Breast epithelium (tissue), 4 donors: ENCODE measurements at places on chromosomes 7 and 10. TPM values are rescaled to one million over a fixed set of nuclear protein-coding genes. Genes with fewer than 3 reads are reported as not detected.

Gene CHAT
- not detected for total RNA-seq

- no peak for DNase-seq
Measured at GRCh38 chr10:7478727-7479457, 68.1 kb upstream of the SFMBT2 start.

- DNase-seq: no peak
Measured at GRCh38 chr10:34861293-34862021, 46.4 kb upstream of the PARD3 start.

GRCh38 chr7:36227223-36227622 is 74.2 kb downstream of the EEPD1 start:
- DNase-seq: no peak

Gene SAMD9
- 7.9 TPM for total RNA-seq

DNA sequence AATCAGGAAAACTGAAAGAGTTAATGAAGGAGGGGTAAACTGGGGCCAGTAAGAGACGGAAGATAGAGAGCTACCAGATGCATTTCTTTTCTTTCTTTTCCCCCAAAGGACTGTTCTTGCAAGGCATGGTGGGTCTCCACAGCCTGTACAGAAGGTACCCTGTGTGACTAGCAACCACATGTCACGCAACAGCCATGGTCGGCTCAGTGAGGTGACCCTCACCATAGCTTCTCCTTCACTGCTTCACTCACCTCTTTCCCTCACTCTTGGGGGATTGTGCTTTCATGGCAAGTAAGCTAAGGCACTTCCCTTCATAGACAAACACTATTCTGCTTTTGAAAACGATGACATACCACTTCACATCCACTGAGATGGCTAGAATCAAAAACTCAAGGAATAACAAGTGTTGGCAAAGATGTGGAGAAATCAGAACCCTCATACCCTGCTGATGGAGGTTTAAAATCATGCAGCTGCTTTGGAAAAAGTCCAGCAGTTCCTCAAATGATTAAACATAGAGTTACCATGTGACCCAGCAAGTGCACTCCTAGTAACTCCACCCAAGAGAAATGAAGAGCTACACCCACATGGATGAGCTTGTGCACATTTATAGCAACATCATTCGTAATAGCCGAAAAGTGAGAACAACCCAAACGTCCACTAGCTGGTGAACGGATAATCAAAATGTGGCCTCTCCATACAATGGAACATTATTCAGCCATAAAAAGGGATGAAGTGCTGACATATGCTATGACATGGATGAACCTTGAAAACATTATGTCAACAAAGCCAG is 3.8 kb upstream of the INSIG1 start:
- no peak for DNase-seq

DNA sequence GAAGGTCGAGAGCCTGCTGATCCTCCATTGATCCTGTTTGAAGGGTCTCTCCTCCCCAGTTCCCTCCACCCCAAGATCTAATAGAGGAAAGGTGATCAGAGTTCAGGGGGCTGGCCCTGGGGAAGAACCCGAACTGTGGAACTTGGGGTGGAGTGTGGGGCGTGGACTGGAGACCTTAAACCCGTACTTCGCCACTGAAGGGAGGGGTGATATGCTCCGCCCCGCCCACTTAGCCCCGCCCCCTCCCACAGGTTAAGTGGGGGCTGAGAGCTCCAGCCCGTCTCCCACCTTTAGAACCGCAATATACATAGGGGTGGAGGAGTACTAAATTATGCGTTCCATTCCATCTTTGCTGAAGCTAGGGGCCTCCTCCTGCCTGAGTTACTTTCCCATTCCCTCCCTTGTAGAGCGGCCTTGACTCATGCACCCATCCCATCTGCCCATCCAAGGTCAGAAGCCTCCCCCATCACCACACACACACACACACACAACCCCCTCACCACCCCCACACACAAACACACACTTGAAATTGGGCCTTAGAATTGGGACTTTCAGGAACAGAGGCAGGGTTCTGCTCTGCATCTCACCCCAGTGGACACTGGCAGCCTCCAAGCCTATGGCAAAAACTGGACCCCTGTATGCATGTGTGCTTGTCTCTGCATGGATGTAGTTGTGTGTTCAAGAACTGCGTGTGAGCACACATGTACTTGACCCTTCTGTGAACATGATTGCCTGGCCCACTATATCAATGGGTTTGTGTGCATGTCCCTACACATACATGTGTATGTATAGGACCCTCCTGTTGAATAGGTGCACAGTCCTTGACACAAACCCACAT is 991 bp downstream of the SEMA4G start:
- DNase-seq: peak; percentile 20

DNA sequence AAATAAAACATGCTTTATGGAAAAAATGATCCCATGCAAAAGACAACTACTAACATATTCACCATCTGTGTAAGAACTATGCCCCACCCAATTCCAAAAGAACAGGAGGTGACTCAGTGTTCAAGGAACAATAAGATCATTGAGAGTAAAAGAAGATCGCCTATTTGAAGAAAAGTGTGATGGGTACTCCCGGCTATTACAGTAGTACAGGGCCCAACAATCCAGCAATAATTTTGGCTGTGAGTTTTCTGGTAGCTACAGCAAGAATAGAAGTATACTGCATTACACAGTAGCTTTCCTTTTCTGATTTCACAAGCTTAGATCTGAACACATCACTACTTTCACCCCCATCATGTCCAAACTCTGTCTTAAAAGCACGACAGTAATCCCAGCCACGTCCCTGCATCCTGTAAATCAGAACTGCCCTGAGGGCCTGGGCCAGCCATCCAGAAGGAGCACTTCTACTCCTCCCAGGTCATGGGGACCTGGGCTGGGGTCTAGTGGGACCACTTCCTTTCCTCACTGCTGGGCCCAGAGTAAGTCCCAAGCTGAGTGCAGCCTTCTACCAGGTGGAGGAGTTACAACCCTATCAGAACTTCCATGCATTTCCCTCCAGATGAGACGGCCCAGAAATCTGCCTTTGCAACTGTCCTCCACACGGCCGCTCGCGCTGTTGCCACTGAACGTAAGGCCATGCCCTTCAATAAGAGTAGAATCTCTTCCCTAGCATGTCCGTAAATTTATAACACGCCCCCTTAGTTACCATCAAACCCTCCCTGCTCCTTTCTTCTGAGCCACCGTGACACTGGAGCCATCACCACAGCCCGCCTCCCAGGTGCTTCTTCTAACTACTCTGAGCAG is 7.9 kb downstream of the ESYT2 start:
- no peak for DNase-seq

GRCh38 chr7:151963895-151964870 is 7.9 kb downstream of the GALNTL5 start:
- no peak for DNase-seq

GRCh38 chr10:32413513-32413912 is 32.4 kb upstream of the CCDC7 start:
- no peak for DNase-seq

DNA sequence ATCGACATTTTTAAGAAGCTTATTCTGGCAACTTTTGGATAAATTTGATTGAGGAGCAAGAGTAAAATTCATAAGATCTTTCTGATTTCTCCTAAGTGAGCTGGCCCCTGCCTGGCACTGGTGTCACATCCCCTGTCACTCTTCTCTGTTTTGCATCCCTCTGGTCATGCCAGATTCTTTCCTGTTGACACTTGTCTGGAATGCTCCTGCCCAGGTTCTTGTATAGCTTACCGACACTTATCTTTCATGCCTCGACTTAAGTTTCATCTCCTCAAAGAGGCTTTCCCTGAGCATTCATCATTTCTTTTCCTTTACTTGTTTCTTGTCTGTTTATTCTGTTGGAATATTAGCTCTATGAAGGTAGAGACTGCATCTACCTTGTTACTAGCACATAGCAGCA is 22.2 kb upstream of the AASS start:
- no peak for DNase-seq

DNA sequence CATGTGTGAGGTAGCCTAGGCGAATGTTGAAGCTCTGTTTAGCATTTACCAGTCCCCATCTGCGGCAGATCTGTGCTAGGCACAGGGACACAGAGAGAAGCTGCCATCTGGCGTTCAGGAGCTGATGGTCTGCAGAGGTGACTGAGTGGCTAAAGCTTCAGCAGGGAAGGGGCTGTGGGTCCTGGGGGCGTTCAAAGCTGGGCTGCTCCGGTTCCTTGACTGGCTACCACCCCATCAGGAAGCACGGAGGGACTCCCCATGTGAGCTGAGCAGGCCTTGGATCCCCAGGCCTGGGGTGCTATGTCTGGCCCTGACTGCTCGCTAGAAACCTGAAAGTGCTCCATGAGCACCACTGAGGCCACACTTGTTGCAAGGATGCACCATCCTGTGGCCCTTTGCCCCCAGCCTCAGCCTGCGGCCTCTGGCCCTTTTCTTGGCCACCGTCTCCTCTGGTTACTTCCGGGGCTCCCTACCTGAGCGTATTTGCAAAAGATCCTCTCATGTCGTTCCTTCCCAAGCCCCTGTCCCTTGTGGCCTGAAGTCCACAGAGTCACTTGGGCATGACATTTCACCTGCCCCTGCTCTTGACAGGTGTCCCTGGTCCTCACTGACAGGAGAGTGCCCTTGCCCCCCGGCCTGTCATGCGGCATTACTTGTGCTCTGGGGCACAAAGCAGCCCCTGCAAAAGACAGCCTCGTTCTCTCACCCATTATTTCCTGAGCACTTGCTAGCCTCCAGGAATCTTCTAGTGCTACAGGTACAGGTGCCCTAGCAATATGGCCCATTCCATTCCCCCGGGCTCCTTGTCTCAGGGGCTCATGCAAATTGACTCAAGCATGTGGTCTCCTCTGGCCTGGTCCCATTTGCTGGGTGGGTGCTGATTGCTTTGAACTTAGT is 108.1 kb downstream of the GLRX3 start:
- no peak for DNase-seq

DNA sequence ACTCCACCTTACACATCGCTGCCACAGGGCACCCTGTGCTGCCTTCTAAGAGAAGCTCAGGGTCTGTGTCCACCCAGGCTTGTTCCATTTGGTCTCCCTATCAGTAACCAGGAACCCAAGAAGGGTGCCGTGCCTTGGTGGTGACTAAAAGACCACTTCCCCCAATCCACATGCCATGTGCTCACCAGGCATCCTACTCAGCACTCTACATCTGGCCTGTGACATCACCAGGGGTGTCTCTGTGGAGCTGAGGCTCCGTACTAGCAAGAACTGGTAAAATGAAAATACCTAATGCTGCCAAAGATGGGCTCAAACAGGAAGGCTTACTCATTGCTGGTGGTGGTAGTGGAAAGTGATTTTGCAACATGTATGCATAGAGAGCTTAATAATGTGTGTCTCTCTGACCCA is 19.0 kb upstream of the C10orf71 start:
- no peak for DNase-seq

Gene BUD23
- 41.0 TPM for total RNA-seq

Gene FAM20C
- total RNA-seq: 73.7 TPM

Gene CALML5
- total RNA-seq: 31.0 TPM

- no peak for DNase-seq
Measured at GRCh38 chr7:137316648-137317353, 26.7 kb downstream of the PTN start.

DNA sequence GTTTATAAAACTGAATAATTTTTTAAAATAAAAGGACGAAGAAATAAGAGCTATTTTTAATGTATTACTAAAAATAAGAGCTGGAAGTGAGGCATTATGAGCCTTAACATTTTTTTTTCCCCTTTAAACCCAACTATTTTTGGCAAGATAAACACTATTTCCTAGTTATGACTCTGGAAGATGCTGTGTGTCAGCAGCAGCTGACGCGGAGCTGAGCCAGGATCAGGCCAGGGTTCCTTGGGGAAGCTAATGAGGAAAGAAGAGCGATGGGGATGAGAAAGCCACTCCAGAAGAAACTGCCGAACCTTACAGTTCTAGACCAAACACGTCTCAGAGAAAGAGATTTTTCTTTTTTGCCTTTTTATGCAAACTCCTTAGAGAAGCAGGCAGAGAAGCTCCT is 85.9 kb downstream of the USP6NL start:
- peak; percentile 53 for DNase-seq

DNA sequence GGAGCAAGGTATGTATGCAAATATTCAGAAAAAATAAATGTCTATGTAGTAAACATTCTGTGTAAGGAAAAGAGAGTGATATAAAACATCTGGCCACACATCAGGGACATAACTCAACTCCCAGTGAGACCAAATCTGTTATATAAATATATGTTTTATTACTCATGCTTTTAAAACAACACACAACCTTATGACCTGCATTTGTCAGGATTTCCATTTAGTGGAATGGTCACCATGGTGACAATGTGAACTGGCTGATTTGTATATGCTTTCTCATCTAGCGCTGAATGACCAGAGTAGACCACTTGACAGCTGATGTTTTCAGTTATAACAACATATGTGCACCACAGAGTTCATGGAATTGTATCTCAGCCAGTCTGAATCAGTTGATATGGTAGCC is 551.7 kb downstream of the HTR7 start:
- DNase-seq: no peak

- DNase-seq: no peak
Measured at GRCh38 chr7:91533996-91534395, 269.8 kb downstream of the FZD1 start.

- DNase-seq: no peak
Measured at GRCh38 chr10:97016728-97017473, 168.9 kb downstream of the SLIT1 start.

GRCh38 chr7:123782071-123782798 is 33.4 kb upstream of the WASL start:
- DNase-seq: no peak

Gene PMS2
- total RNA-seq: 14.4 TPM

Gene PLAC9
- total RNA-seq: 66.2 TPM

DNA sequence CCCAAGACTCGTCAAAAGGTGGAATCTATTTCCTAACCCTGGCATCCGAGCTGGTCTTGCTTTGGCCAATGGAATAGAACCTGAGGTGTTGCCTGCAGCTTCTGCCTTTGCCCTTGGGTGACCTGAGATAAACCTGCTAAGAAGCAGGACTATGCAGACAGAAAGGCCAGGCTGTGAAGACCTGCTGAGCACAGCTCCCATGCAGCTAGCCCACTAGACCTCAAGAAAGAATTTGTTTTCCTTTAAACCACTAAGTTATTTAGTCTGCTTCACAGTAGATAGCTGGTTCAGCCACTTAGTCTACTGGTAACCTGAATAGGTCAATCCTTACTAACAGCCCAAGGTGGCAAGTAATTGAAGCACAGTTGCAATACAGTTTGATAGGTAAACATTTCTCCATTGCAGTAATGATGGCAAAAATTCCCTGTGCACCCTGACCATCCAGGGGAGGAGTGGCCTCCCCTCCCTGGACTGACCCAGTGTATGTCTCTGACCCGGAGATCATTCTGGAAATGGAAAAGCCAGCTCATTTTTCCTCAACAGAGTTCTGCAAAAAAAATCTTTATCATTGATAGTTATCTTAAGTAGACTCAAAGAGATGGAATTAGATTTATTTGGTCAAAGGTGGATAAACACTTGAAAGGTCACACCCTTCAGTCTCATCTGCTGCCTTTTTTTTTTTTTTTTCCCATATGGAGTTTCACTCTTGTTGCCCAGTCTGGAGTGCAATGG is 20.0 kb downstream of the TNS3 start:
- no peak for DNase-seq

DNA sequence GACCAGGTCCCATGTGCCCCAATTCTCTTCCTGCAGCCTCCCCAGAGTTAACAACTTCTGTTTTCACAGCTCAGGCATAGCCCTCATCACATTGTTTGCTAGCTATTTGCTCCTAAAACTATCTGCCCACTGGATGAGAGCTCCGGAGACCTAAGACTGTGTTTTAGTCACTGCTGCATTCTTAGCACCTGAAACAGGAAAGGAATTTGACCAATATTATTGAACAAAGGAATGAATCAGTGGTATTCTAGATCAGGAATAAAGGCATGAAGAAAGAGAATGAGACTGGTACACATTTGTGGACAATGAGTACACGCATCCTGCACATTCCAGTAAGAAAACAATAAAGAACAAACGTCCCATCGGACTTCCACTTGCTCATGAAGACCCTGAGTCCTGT is 54.8 kb downstream of the PPP1R17 start:
- no peak for DNase-seq
